ENCODE measurements at places on chromosomes 4 and X. TPM values are rescaled to one million over a fixed set of nuclear protein-coding genes. Genes with fewer than 3 reads are reported as not detected.
A peak's percentile ranks its signal among the peaks of the same experiment; 100 is the strongest.

Gene BEX1
- not detected for total RNA-seq

Gene KCND1
- total RNA-seq = 5.6 TPM

Gene DMP1
- total RNA-seq = not detected

Gene PABPC1L2A
- total RNA-seq = not detected

Gene FAM50A
- 70.3 TPM for total RNA-seq

Gene REELD1
- 0.55 TPM for total RNA-seq

Gene UBA6
- total RNA-seq = 64.8 TPM

Gene ARHGAP6
- not detected for total RNA-seq

GRCh38 chrX:313546-313945, 5.0 kb downstream of the GTPBP6 start:
- H3K4me1 ChIP-seq = peaks cover 9% of the 10 kb centered on the region
- DNase-seq = no peak
- H3K27ac ChIP-seq = peak overlapping the region; percentile 21
- no peaks in the 10 kb centered on the region for H3K27me3 ChIP-seq
- H3K36me3 ChIP-seq = peaks cover 17% of the 10 kb centered on the region

DNA sequence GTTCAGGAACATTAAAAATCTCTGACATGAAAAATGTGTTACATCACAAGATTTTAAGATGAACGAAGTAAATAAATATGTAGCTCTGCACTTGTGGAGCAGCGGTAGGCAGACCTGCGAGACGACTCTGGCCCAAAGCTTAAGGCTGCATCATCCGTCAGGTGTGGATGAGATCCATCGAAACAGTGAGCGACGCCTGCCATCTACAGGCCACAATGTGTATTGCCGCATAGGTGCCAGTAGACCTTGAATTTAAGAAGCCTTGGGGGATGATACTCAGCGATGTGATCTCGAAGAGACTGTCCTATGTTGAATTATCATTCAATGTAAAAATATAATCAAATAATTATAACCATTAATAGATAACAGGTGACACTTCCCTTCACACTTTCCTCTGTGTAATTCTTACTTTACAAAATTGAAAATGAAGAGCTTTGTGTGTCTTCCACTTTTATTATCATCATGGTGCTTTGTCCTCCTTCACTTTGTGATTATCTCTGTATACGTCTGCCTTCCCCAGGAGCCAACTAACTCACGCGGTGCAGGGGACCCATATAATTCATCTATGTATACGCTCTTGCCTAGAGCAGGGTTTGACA, 851.0 kb downstream of the RAB28 start:
- H3K27me3 ChIP-seq = peaks cover 6% of the 10 kb centered on the region
- H3K36me3 ChIP-seq = no peaks in the 10 kb centered on the region
- H3K4me1 ChIP-seq = peaks cover 2% of the 10 kb centered on the region
- H3K4me3 ChIP-seq = no peak overlapping the region
- H3K27ac ChIP-seq = no peak overlapping the region

GRCh38 chr4:151488968-151489367, 80.0 kb downstream of the FHIP1A start:
- H3K27ac ChIP-seq = no peak overlapping the region
- no peak for DNase-seq
- H3K4me1 ChIP-seq = no peaks in the 10 kb centered on the region
- H3K4me3 ChIP-seq = no peak overlapping the region
- no peaks in the 10 kb centered on the region for H3K36me3 ChIP-seq

DNA sequence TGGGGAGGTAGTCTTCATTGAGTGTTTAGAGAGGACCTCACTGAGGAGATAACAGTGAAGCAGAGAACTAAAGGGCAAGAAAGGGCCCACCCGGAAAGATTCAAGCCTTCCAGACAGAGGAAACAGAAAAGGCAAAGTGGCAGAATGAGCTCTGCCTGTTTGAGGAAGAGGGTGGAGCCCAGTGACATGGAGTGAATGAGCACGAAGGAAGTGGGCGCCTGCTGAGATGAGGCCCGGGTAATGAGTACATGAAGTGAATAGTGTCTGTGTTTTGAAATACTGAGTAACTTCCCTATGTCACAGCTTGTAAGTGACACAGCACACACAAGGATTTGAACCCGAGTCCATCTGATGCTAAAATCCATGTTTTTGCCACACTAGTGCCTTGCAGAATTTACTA, 32.5 kb upstream of the TLR2 start:
- H3K4me3 ChIP-seq = peak overlapping the region; percentile 53
- H3K27ac ChIP-seq = peak overlapping the region; percentile 86
- H3K36me3 ChIP-seq = no peaks in the 10 kb centered on the region

- H3K27me3 ChIP-seq = peaks cover 2% of the 10 kb centered on the region
- no peak overlapping the region for H3K27ac ChIP-seq
- no peaks in the 10 kb centered on the region for H3K4me1 ChIP-seq
- no peak overlapping the region for H3K4me3 ChIP-seq
These were observed 24.3 kb upstream of the RELL1 start for GRCh38 chr4:37710491-37710890.

DNA sequence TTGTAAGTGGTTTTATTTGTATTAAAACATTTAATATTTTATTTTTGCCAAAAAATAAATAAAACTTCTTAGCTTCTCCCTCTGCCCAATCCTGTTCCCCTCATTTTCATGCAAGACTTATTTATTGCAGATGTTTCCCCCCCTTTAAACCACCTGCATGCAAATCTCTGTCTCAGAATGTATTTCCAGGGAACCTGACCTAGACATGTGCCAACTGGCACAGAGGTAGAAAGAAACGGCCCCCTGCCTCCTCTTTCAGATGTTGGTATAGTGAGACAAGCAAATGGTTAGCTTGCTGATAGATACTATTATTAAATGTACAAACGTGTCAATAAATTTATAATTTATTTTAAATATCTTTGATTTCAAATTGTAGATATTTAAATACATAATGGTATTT, 47.1 kb downstream of the KLF3 start:
- no peaks in the 10 kb centered on the region for H3K27me3 ChIP-seq
- no peak overlapping the region for H3K4me3 ChIP-seq
- peaks cover 3% of the 10 kb centered on the region for H3K36me3 ChIP-seq
- no peak overlapping the region for H3K27ac ChIP-seq
- H3K4me1 ChIP-seq = peaks cover 7% of the 10 kb centered on the region

DNA sequence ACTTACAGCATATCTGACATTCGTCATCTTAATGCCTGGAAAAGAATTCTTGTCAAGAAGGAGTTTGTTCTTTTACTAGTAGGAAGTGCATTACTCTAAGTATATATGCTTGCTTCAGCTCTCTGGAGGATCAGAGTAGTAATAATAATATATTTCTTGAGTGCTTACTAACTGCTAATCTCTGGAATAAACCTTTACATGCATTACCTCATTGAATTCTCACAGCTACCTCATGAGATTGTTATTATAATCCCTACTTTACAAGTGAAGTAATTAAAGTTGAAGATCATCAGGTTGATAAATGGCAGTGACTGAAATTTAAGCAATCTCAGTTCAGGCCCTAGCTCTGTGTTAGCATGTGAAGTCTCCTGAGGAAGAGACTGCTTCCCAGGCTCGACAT, 115.0 kb upstream of the PDE5A start:
- H3K4me3 ChIP-seq = no peak overlapping the region
- H3K27ac ChIP-seq = no peak overlapping the region
- H3K4me1 ChIP-seq = no peaks in the 10 kb centered on the region
- no peaks in the 10 kb centered on the region for H3K36me3 ChIP-seq

DNA sequence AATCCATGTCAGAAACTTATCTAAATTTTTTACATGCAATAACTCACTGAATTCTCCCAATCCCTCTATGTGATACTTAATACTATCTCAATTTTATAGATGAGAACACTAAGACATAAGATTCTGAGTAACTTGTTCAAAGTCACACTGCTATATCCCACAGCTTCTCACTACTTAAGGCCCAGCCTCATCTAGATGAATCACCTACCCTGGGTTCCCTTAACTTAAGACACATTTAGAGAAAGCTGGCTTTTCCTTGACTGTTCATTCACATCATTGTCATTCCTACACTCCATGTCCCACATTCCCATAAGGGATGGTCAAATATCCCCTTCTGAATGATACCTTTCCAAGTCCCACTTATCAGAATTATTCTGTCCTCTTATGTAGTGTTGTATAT, 21.0 kb downstream of the TNIP3 start:
- H3K36me3 ChIP-seq = peaks cover 8% of the 10 kb centered on the region
- peaks cover 31% of the 10 kb centered on the region for H3K4me1 ChIP-seq
- no peak overlapping the region for H3K4me3 ChIP-seq
- no peak for DNase-seq

- H3K4me3 ChIP-seq = no peak overlapping the region
- H3K36me3 ChIP-seq = no peaks in the 10 kb centered on the region
- DNase-seq = no peak
- no peak overlapping the region for H3K27ac ChIP-seq
These were observed 75.6 kb upstream of the BOD1L1 start for GRCh38 chr4:13703096-13703495.

GRCh38 chr4:129223945-129224344, 128.0 kb downstream of the C4orf33 start:
- H3K36me3 ChIP-seq = no peaks in the 10 kb centered on the region
- peaks cover 4% of the 10 kb centered on the region for H3K27me3 ChIP-seq
- DNase-seq = no peak
- H3K4me1 ChIP-seq = no peaks in the 10 kb centered on the region
- H3K4me3 ChIP-seq = no peak overlapping the region
- H3K27ac ChIP-seq = no peak overlapping the region

DNA sequence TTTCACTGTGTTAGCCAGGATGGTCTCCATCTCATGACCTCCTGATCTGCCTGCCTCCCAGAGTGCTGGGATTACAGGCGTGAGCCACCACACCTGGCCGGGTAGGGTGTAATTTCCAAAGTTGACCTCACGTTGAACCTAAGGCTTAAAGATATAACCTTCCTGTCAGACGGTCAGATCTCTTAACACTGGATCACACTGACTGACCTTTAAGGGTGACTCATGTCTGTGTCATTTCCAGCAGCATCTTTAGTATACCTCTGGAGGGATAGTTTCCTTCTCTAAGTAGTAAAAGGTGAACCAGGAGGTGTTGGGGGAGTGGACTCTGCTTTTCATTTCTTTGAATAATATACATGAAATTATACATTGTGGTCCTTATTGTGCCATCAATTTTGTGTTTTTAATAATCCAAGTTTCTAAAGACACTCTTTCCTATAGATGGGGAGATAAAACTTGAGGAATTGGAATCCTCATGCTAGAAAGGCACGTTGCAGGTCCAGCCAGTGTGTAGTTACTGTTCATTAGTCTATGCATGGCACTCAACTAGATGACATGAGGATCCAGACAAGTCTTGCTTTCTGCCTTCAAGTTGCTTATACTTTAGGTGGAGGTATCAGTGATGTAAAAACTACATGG, 45.7 kb downstream of the ARHGAP10 start:
- no peaks in the 10 kb centered on the region for H3K36me3 ChIP-seq
- peaks cover 7% of the 10 kb centered on the region for H3K4me1 ChIP-seq
- DNase-seq = no peak
- no peak overlapping the region for H3K27ac ChIP-seq
- H3K27me3 ChIP-seq = no peaks in the 10 kb centered on the region
- no peak overlapping the region for H3K4me3 ChIP-seq

DNA sequence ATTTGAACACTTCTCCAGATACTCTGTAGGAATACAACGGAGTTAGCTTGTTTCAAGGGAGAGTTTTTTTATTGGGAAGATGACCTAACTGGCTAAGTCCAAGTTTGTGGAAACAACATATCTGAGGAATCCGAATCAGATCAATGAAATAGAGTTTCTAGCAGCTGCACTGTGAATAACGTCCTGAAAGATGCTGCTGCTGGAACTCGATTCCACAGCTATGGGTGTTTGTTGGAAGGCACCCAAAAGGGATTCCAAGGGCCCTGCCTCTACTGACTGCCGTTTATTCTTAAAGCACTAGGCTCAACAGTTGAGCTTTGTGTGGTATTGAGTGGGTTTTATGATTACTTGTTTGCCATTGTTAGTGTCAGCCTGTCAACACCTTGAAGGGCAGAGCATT, 6.6 kb upstream of the GBA3 start:
- no peak for DNase-seq
- H3K4me3 ChIP-seq = no peak overlapping the region
- H3K36me3 ChIP-seq = no peaks in the 10 kb centered on the region

GRCh38 chr4:1646690-1647089, 37.4 kb downstream of the FAM53A start:
- H3K27me3 ChIP-seq = no peaks in the 10 kb centered on the region
- peaks cover 6% of the 10 kb centered on the region for H3K4me1 ChIP-seq
- H3K36me3 ChIP-seq = no peaks in the 10 kb centered on the region
- no peak overlapping the region for H3K27ac ChIP-seq

DNA sequence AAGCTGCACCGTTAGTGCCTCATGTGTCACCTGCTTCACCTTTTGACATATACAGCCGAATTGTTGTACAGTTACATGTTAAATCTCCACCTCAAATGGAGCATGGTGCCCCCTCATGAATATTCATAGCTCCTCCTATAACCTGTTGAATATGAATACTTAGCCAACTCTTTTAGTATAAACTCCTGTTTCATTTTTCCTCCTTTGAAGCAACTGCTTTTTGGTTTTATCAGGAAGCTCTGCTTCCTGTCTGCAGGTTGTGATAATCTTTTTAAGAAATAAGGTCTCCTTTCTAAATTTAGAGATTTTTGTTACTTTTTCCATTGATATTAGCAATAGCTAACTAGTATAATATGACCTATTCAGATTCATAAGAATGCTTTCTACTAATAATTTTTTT, 1429.2 kb upstream of the AGA start:
- H3K27me3 ChIP-seq = no peaks in the 10 kb centered on the region
- H3K36me3 ChIP-seq = no peaks in the 10 kb centered on the region
- no peaks in the 10 kb centered on the region for H3K4me1 ChIP-seq

DNA sequence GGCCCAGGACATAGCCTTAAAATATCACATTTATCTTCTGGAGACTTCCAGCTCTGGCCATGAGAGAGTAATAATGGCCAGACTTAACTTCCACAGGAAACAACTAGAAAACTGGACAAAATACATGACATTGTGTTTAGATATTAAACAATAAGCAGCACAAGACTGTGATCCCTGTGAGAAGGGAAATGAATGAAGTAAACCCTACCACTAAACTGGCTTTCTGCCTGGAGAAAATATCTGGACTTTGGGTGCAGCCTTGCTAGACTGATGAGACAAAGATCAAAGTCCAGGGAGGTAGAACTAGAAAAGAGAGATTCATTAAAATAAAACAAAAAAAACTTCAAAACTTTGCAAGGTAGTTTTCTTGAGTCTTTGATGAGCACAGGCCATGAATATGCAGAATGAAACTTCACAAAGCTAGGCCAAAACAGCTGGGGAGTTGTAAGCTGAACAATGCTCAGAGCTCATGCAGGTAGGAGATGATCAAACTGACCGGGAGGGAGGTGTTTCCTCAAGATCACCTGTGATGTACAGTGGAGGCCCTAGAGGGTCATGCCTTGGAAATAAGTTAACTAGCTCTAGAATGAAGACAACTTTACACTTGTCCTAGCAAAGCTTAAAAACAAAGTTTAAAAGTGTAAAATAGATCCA, 147.0 kb upstream of the SH3RF1 start:
- H3K36me3 ChIP-seq = peaks cover 20% of the 10 kb centered on the region
- H3K27ac ChIP-seq = no peak overlapping the region
- no peaks in the 10 kb centered on the region for H3K27me3 ChIP-seq
- H3K4me3 ChIP-seq = no peak overlapping the region
- DNase-seq = no peak
